ENCODE measurements at places on chromosomes 6 and 20.

- no peak overlapping the region for H3K4me3 ChIP-seq
- no peak overlapping the region for H3K27ac ChIP-seq
- H3K36me3 ChIP-seq, result no peaks in the 10 kb centered on the region
- no peaks in the 10 kb centered on the region for H3K27me3 ChIP-seq
- H3K4me1 ChIP-seq, result no peaks in the 10 kb centered on the region
- DNase-seq, result no peak
Measured at GRCh38 chr6:101203664-101204063, 189.8 kb upstream of the GRIK2 start.

DNA sequence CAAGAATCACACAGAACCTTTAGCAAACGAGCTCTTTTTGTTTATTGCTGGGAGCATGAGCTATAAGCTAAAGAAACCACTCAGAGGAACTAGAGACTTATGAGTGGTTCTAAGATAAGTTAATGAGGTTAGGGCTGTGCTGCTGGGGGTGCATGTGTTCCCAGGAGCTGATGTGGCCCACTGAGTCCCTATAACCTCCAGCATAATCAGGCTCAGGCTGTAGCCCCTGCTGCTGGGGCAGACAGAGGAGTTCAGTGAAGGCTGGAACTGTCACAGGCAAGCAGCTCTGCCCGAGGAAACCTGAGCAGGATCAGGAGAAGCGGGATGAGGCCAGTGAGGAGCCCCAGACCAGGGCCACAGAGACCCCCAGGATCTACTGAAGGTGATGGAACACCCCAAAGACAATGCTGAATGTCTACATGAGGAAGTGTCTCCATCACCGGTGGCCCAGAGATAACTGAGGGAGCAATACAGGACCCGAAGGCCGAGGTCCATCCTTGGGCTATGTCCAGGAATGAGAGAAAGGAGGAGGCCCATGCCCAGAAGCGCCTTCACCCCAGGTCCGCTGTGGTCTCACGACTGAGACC is 17.3 kb downstream of the TUBB2B start:
- DNase-seq, result no peak
- no peaks in the 10 kb centered on the region for H3K27me3 ChIP-seq
- no peaks in the 10 kb centered on the region for H3K4me1 ChIP-seq
- H3K27ac ChIP-seq, result no peak overlapping the region

DNA sequence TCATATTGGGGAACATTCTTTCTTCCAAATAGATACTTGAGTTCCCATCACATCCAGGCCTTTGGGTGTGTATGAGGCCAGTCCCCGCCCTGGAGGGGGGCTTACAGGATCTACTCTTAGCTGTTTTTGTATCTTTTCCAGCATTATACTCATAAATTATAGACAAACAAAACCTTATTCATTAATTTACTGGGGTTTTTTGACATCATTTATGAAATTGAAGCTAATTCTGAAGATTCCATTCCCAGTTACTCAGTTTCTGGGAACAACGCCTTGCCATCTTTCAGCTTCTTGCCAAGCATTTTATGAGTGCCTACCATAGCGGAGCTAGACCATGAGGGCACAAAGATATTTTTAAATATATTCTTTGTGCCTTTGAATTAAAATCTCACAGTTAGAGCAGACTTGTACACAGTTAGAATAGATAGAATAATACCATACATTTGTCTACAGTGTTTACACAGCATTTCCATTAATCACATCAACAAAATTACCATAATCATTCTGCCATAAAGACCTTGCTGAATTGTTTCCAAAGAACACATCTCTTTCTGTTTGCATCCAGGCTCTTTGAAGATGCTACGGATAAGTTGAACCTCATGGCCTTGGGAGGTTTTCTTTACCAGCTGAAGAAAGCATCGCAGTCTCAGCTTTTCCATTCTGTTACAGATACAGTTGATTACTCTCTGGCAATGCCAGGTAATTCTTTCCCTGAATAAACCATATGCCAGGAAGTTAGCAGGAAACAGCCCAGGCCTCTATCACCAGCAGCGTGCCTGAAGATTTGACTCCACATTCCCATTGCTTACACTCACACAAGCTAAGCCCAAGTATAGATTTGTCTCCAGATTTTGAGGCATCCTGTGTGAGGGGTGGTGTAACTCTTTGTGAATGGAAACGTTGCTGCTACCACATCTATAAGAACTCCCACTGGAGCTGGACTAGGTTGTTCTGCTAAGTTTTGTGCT is 75.4 kb upstream of the PBOV1 start:
- no peak for DNase-seq
- H3K4me3 ChIP-seq, result no peak overlapping the region
- no peaks in the 10 kb centered on the region for H3K4me1 ChIP-seq
- no peaks in the 10 kb centered on the region for H3K27me3 ChIP-seq
- no peak overlapping the region for H3K27ac ChIP-seq
- peaks cover 5% of the 10 kb centered on the region for H3K36me3 ChIP-seq

DNA sequence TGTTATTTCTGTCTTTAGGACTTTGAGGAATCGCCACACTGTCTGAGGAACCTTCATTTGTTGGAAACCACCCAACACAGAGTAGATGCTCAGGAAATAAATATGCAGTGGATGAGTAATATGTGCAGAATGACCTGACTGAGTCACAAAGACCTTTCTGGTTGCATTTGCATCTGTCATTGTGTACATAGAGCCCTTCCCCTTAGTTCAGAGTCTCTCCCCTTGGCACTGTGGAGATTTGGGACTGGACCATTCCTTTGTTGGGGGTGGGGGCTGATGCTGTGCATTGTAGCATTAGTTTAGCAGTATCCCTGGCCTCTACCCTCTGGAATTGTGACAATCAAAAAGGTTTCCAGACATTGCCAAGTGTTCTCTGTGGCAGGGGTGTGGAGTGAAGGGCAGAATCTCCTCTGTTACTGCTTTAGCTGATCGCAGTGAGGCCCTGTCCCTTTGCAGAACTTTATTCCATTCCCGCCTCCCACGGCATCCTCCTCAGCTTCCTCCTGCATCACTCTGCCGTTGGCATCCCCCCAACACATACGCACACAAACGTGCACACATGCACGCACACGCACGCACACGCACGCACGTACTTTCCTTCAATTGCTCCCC is 64.5 kb downstream of the EYA2 start:
- H3K4me1 ChIP-seq, result no peaks in the 10 kb centered on the region
- H3K27me3 ChIP-seq, result no peaks in the 10 kb centered on the region
- no peak for DNase-seq

DNA sequence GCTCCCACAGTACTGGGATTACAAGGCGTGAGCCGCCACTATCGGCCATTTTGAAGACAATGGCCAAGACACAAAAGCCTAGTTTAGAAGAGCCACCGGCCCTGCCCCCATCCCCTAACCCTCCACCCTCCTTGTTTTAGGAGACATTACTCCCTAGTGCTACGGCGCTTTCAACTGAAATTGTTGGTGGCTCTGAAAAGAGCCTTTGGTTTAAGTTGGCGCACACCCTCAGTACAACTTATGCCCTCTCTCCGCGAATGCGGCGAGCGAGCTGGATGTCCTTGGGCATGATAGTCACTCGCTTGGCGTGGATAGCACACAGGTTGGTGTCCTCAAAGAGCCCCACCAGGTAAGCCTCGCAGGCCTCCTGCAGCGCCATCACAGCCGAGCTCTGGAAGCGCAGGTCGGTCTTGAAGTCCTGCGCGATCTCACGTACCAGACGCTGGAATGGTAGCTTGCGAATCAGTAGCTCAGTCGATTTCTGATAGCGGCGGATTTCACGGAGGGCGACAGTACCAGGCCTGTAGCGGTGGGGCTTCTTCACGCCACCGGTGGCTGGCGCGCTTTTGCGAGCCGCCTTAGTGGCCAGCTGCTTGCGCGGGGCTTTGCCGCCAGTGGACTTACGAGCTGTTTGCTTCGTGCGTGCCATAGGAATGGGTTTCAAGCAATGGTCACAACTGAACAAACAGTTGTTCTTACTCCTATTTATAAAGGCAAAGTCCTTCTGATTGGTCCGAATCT is 114.9 kb upstream of the BTN3A2 start:
- DNase-seq, result peak; percentile 71
- peaks cover 55% of the 10 kb centered on the region for H3K27me3 ChIP-seq
- H3K36me3 ChIP-seq, result no peaks in the 10 kb centered on the region
- no peaks in the 10 kb centered on the region for H3K4me1 ChIP-seq
- peak overlapping the region; percentile 79 for H3K27ac ChIP-seq
- H3K4me3 ChIP-seq, result peak overlapping the region; percentile 50

DNA sequence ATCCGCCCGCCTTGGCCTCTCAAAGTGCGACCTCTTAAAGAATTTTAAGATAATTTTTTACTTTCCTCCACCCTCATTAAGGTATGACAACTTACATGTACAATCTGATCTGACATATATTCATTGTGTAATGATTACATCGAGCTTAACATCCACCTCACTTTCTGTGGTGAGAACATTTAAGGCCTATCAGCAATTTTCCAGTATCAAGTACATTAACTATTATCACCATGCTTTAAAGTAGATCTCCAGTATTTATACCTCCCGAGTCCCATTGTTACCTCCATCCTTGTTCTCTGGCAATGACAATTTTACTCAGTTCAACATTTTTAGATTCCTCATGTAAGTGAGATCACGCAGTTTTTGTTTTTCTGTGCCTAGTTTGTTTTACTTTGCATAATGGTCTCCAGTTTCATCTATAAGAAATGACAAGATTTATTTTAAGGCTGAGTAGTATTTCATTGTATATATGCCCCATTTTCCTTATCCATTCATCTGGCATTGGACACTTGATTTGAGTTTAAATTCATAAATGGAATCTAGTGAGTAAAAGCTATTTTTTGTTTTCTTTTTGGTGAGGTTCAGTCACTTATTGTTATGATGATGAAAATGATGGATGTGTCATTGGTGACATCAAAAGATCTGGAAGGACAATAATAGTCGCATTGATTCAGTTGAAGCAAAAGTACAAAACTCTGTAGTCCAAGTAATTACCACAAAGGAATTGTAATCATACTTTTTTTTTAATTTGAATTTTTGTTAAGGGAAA is 87.0 kb downstream of the OR2B2 start:
- H3K4me3 ChIP-seq, result peak overlapping the region; percentile 49
- DNase-seq, result no peak
- peaks cover 9% of the 10 kb centered on the region for H3K27me3 ChIP-seq
- H3K4me1 ChIP-seq, result no peaks in the 10 kb centered on the region
- H3K27ac ChIP-seq, result peak overlapping the region; percentile 60
- no peaks in the 10 kb centered on the region for H3K36me3 ChIP-seq

GRCh38 chr6:85185977-85186376 is 263.9 kb upstream of the NT5E start:
- no peaks in the 10 kb centered on the region for H3K4me1 ChIP-seq
- no peak overlapping the region for H3K27ac ChIP-seq
- no peak for DNase-seq

- no peaks in the 10 kb centered on the region for H3K36me3 ChIP-seq
- no peak for DNase-seq
- peak overlapping the region; percentile 99 for H3K27ac ChIP-seq
- peaks cover 39% of the 10 kb centered on the region for H3K4me1 ChIP-seq
Measured at GRCh38 chr6:89353118-89353556, 615 bp upstream of the UBE2J1 start.

- H3K27me3 ChIP-seq, result peaks cover 30% of the 10 kb centered on the region
- H3K4me1 ChIP-seq, result no peaks in the 10 kb centered on the region
- H3K27ac ChIP-seq, result no peak overlapping the region
- H3K4me3 ChIP-seq, result no peak overlapping the region
Measured at GRCh38 chr6:30399390-30400058, 54.6 kb downstream of the RPP21 start.

GRCh38 chr6:93036835-93037234 is 382.5 kb downstream of the EPHA7 start:
- no peaks in the 10 kb centered on the region for H3K4me1 ChIP-seq
- no peaks in the 10 kb centered on the region for H3K36me3 ChIP-seq
- no peak for DNase-seq
- H3K27me3 ChIP-seq, result no peaks in the 10 kb centered on the region
- H3K4me3 ChIP-seq, result no peak overlapping the region
- H3K27ac ChIP-seq, result no peak overlapping the region

DNA sequence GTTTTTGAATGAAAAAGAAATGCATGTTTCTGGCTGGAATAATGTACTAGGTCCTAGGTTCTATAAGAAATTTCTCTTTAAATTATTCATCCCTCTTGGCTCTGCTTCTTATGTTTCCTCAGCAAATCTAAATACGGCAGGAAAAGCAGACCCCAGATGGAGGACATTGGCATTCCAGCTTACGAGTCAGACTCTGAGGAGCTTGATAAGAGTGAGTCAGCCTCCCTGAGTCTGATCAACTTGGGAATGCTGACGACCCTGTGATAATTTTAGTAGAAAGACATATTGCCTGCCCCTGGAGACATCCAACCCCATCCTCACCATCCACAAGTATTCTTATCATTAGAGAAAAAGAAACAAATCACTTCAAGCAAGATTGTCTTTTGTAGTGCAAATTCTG is 509.7 kb upstream of the MARCKS start:
- no peak overlapping the region for H3K27ac ChIP-seq
- no peaks in the 10 kb centered on the region for H3K27me3 ChIP-seq
- no peak for DNase-seq
- no peaks in the 10 kb centered on the region for H3K36me3 ChIP-seq
- peaks cover 8% of the 10 kb centered on the region for H3K4me1 ChIP-seq

DNA sequence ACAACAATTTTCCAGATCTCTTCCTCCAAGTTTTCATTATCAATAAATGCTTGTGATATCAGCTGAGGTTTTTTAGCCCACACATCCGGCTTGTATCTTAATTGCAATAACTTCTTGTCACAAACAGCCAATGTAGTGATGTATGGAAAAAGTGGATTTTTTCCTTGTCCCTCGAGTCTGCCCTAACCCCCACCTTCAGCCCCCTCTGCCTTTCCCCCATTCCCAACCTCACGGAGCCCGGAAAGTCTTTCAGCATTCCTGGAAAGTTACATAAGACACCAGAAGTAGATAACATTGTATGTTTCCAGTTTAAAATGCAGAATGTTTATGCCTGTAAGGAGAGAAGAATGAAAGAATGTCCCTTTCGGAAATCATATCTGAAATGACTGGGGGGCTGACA is 179.2 kb upstream of the PHACTR1 start:
- no peaks in the 10 kb centered on the region for H3K27me3 ChIP-seq
- H3K36me3 ChIP-seq, result no peaks in the 10 kb centered on the region
- no peak for DNase-seq
- H3K4me3 ChIP-seq, result no peak overlapping the region
- H3K4me1 ChIP-seq, result peaks cover 13% of the 10 kb centered on the region

- H3K4me3 ChIP-seq, result peak overlapping the region; percentile 60
- H3K4me1 ChIP-seq, result peaks cover 30% of the 10 kb centered on the region
- H3K36me3 ChIP-seq, result no peaks in the 10 kb centered on the region
- DNase-seq, result no peak
- peak overlapping the region; percentile 13 for H3K27ac ChIP-seq
Measured at GRCh38 chr6:10531942-10532341, 10.8 kb downstream of the GCNT2 start.

DNA sequence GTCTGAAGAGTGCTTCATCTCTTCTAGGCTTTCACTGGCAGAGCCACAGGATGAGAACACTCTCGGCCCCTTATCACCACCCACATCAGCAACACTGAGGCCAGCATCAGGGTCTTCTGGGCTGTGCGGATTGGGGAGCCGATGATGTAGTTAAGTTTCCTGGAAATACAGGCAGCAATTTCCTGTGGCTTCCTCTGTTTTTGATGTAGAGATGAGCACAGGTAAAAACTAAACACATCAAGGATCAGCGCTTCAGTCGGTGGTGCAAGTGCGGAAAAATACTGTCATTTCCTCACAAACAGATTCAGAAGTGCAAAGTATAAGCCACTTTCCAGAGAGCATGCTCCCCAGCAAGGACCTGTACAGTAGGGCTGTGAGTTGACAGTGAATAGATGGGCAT is 62.6 kb downstream of the BACH2 start:
- H3K4me3 ChIP-seq, result no peak overlapping the region
- H3K36me3 ChIP-seq, result no peaks in the 10 kb centered on the region
- H3K4me1 ChIP-seq, result peaks cover 8% of the 10 kb centered on the region
- DNase-seq, result no peak
- H3K27me3 ChIP-seq, result no peaks in the 10 kb centered on the region

- no peaks in the 10 kb centered on the region for H3K27me3 ChIP-seq
- H3K4me1 ChIP-seq, result peaks cover 13% of the 10 kb centered on the region
- DNase-seq, result peak; percentile 97
- peaks cover 22% of the 10 kb centered on the region for H3K36me3 ChIP-seq
- peak within 1 kb of the TSS; percentile 44 for H3K27ac ChIP-seq
- H3K4me3 ChIP-seq, result peak within 1 kb of the TSS; percentile 88
Measured at GRCh38 chr6:30907758-30908591, at the start of gene GTF2H4. Gene GTF2H4 (plus strand): TSS chr6:30908207.

All from upper lobe of right lung (tissue), 1 donor.